Left renal cortex interstitium (tissue), 4 donors: ENCODE measurements at places on chromosomes 16 and 17.

GRCh38 chr17:19629449-19629848, 19.1 kb upstream of the ALDH3A2 start:
- no peak for DNase-seq

GRCh38 chr17:21007646-21008045, 35.2 kb downstream of the USP22 start:
- no peak for DNase-seq

- DNase-seq = no peak
Measured at GRCh38 chr17:78599419-78599818, 22.2 kb upstream of the DNAH17 start.

GRCh38 chr16:73846007-73846330, 450.6 kb upstream of the PSMD7 start:
- no peak for DNase-seq

- no peak for DNase-seq
Measured at GRCh38 chr16:67162506-67163163, 1.9 kb upstream of the HSF4 start.

GRCh38 chr16:81008505-81008789, 1.4 kb downstream of the CENPN start:
- DNase-seq = no peak

DNA sequence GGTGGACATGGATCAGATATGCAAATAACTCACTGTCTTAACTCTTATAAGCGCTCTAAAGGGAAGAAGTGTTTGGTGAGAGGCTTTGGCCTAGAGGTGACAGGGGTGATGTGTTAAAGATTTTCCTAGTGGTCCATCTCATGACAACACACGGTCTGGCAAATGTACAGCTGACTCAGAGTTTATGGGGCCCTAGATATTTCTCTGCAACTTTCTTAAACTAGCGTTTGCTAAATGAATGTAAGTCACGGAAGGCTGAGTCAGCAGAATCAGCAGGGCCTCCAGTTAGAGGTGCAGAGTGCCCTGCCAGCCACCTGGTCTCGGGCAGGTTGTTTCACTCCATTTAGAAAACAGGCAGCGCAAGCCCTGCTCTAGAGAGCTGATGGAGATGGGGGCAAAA, 40.1 kb downstream of the CLEC16A start:
- no peak for DNase-seq
